ENCODE measurements at places on chromosomes 6 and 20.

GRCh38 chr20:49483696-49484123, 1.2 kb upstream of the KCNB1 start:
- no peak overlapping the region for H3K27ac ChIP-seq
- DNase-seq: no peak
- H3K36me3 ChIP-seq: no peaks in the 10 kb centered on the region
- peak overlapping the region; percentile 43 for H3K4me3 ChIP-seq
- peaks cover 59% of the 10 kb centered on the region for H3K27me3 ChIP-seq

GRCh38 chr20:50121858-50122271, 8.9 kb upstream of the UBE2V1 start:
- H3K4me3 ChIP-seq: no peak overlapping the region
- peaks cover 23% of the 10 kb centered on the region for H3K36me3 ChIP-seq
- no peaks in the 10 kb centered on the region for H3K27me3 ChIP-seq
- peaks cover 9% of the 10 kb centered on the region for H3K4me1 ChIP-seq
- H3K27ac ChIP-seq: no peak overlapping the region
- no peak for DNase-seq

DNA sequence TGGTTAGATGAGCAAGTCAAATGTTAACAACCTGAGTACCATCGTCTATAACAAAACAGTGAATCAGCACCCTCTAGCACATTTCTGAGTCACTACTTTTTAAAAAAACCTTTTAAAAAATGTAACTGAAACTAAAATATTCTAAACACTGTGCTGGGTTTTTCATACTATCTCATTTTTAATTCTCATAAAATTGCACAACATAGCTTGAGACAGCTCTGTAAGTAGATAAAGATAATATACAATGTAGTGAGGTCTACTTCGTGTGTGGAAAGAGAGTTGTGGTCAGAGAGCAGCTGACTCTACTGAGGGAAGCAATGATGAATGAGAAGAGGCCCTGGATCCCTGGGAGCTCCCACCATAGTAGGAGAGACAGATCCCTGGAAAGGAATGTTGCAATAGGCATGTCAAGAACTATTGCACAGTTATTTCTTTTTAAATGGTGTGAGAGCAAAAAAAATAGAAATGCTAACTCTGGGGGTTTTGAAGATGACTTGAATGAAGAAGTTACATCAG, 13.6 kb upstream of the CALHM6 start:
- peaks cover 4% of the 10 kb centered on the region for H3K4me1 ChIP-seq
- peak; percentile 17 for DNase-seq
- H3K27me3 ChIP-seq: no peaks in the 10 kb centered on the region

DNA sequence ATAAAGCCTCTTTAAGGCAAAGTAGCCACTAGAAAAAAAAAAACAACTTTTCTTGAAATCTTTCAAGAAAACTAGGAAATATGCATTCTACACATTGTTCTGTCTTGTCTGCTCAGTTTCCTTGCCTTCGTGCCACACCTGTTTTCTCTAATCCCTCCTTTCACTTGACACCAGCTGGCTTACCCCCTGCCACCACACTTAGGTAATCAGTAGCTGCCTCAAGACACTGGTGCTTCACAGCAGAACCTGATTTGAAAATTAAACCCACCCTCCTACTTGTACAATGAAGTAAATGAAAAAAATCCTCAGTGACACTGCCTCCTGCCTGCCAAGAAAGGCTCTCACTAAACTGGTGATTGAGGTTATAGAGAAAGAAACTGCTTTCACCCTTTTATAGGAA, 45.8 kb upstream of the SCML4 start:
- no peak overlapping the region for H3K4me3 ChIP-seq
- DNase-seq: no peak
- H3K27ac ChIP-seq: no peak overlapping the region
- peaks cover 18% of the 10 kb centered on the region for H3K36me3 ChIP-seq
- no peaks in the 10 kb centered on the region for H3K4me1 ChIP-seq
- H3K27me3 ChIP-seq: no peaks in the 10 kb centered on the region

DNA sequence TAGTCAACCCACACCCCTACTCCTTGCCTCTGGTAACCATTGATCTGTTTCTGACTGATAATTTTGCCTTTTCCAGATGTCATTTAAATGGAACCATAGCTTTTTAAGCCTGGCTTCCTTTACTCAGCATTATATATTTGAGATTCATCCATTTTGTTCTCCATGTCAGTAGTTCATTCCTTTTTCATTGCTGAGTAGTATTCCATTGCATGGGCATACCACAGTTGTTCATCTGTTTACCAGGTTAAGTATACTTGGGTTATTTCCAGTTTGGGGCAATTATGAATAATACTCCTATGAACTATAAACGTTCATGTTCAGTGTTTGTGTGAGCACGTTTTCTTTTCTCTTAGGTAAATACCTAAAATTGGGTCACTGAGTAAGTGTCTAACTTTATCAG, 25.1 kb downstream of the FGD2 start:
- H3K4me3 ChIP-seq: no peak overlapping the region
- no peaks in the 10 kb centered on the region for H3K36me3 ChIP-seq
- no peak for DNase-seq
- H3K27me3 ChIP-seq: no peaks in the 10 kb centered on the region
- no peak overlapping the region for H3K27ac ChIP-seq

- H3K36me3 ChIP-seq: no peaks in the 10 kb centered on the region
- H3K27ac ChIP-seq: no peak overlapping the region
- DNase-seq: no peak
- no peaks in the 10 kb centered on the region for H3K27me3 ChIP-seq
- no peaks in the 10 kb centered on the region for H3K4me1 ChIP-seq
- H3K4me3 ChIP-seq: no peak overlapping the region
Measured at GRCh38 chr6:169997930-169998218, 246.5 kb downstream of the ERMARD start.

DNA sequence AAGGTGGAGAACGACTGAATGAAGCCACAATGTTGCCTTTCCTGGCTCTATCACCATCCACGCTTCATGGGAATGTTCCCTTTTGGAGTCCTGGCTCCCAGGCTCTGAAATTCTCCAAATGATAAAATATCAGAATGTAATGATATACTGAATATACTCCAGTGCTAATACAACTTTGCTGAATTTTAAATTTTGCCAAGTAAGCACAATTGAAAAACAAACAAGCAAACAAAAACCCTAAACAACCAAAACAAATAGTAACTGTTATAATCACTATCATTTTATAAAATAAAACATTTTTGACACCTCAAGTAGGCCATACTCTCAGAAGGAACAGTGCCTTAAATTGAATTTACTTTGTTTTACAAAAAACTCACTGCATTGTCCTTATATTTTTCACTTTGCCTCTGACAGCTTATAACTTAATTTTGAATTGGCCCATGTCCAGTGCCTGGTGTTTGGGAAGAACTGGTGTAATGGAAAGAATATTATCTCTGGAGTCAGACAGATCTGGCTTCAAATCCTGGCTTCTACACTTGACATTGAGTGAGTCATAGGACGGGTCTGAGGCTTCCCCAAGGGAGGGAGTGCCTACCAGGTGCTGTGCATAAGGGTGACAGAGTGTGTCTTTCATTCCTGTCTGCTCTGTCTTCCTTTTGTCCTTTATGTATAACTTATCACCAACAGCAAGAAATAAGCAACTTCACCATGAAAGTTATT, 698.3 kb downstream of the EPM2A start:
- H3K27me3 ChIP-seq: no peaks in the 10 kb centered on the region
- no peak overlapping the region for H3K27ac ChIP-seq
- no peaks in the 10 kb centered on the region for H3K36me3 ChIP-seq

DNA sequence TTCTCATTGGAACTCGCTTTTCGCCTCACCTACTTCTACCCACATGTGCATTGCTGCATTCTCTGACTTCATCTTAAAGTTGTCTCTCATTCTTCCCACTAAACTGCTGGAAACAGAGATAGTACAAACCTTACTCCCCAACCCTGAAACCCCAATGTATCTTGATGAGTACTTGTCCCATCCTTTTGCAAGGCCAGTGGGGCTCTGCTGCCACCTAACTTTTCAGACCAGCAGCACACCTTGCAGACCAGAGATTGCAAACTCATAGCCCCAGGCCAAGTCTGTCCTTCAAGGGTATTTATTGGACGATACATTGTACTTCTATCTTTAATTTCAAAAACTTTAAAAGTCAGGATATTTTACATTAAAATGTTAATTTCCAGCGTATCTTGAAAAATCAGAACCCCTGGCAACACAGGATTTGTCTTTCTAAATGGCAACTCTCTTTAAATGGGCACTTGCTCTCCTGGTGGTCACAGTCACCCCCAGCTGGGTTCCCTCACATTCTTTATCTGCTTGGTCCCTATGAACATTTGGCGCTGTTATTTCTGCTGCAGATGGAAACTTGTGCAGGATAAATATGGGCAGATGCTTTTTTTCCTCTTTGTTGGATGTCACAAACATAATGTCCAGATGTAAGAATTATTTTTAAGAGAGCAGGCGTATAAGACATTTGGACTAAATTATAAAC, 83.9 kb downstream of the SOD2 start:
- no peaks in the 10 kb centered on the region for H3K27me3 ChIP-seq
- no peak overlapping the region for H3K4me3 ChIP-seq
- no peaks in the 10 kb centered on the region for H3K36me3 ChIP-seq
- DNase-seq: peak; percentile 5

- peaks cover 21% of the 10 kb centered on the region for H3K36me3 ChIP-seq
- no peaks in the 10 kb centered on the region for H3K27me3 ChIP-seq
- DNase-seq: no peak
- H3K27ac ChIP-seq: no peak overlapping the region
- H3K4me1 ChIP-seq: peaks cover 5% of the 10 kb centered on the region
Measured at GRCh38 chr20:25230166-25230831, 17.6 kb upstream of the PYGB start.

- no peak overlapping the region for H3K27ac ChIP-seq
- peaks cover 65% of the 10 kb centered on the region for H3K27me3 ChIP-seq
- no peak for DNase-seq
- H3K36me3 ChIP-seq: no peaks in the 10 kb centered on the region
- H3K4me1 ChIP-seq: no peaks in the 10 kb centered on the region
Measured at GRCh38 chr20:38604873-38605303, 3.3 kb downstream of the ARHGAP40 start.

DNA sequence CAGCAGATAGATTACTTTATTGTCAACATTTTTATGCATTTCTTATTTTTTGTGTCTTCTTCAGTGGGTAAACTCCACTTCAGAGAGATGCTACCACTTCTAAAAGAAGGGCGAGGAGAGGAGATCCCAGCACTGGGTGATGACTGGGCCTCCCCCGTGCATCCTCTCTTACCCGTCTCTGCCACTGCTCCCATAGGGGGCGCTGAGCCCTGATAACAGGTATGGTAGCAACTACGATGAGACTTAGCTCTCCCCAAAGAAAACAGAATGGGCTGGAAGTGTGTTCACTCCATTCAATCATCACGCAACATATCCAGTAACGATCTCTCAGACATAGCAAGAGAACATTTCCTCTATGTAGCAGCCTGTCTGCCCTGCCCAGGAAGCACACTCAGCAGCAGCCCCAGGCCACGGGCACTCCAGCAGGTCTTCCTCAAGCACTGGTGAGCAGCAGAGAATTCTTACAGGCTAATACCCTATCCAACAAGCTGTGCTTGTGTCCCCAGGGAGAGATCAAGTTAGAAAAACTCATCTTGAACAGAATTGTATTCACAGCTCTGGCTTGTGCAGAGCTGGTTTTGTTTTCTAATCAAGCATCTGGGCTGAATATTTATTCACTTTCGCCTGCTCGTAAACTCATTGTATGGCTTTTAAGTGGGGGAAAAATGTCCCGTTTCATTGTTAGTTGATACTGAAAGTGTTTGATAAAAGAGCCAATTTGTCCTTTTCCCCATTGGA, 533.1 kb upstream of the CDH4 start:
- no peak for DNase-seq
- H3K27ac ChIP-seq: no peak overlapping the region
- no peaks in the 10 kb centered on the region for H3K4me1 ChIP-seq
- H3K36me3 ChIP-seq: no peaks in the 10 kb centered on the region
- no peaks in the 10 kb centered on the region for H3K27me3 ChIP-seq
- no peak overlapping the region for H3K4me3 ChIP-seq

DNA sequence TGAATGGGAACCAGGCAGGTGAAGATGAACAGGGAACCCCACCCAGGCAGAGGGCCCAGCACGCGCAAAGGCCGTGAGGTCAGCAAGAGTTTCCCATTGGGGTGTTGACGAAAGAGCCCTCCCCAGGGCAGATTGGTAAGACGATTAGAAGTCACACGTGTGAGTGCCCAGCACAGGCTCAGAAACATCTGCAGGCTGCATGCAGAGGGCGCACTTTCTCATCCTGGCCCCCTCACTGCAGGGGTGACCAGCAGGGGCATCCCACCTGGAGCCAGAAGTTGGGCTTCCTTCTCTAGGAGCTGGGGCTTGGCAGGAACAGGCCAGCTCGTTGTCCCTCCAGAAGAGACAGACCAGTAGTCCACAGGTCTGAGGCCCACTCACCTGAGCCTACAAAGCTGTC, 38.4 kb downstream of the VSTM2L start:
- H3K4me3 ChIP-seq: no peak overlapping the region
- no peaks in the 10 kb centered on the region for H3K27me3 ChIP-seq
- H3K4me1 ChIP-seq: no peaks in the 10 kb centered on the region
- no peak for DNase-seq
- no peaks in the 10 kb centered on the region for H3K36me3 ChIP-seq

DNA sequence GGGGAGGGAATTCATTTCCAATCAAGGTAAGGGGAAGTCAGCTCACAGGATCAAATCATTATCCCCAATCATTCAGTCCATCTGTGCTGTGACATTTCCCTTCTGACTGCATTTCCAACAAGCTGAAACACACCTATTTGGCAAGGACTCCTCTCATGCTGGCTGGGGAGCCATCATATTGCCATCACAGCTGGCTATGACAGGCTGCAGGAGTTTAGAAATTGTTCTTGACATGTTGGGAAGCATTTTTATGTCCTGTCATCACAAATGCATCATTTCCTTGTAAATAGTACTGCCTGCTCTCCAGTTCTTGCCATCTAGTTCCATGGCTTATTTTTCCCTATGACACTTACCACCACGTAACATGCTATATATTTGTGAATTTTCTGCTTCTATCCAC, 113.9 kb upstream of the TMEM170B start:
- no peak for DNase-seq
- H3K27ac ChIP-seq: no peak overlapping the region
- no peaks in the 10 kb centered on the region for H3K27me3 ChIP-seq

- H3K4me1 ChIP-seq: no peaks in the 10 kb centered on the region
- no peaks in the 10 kb centered on the region for H3K27me3 ChIP-seq
- no peak overlapping the region for H3K4me3 ChIP-seq
- DNase-seq: no peak
Measured at GRCh38 chr6:109531446-109531845, 48.4 kb upstream of the ZBTB24 start.

DNA sequence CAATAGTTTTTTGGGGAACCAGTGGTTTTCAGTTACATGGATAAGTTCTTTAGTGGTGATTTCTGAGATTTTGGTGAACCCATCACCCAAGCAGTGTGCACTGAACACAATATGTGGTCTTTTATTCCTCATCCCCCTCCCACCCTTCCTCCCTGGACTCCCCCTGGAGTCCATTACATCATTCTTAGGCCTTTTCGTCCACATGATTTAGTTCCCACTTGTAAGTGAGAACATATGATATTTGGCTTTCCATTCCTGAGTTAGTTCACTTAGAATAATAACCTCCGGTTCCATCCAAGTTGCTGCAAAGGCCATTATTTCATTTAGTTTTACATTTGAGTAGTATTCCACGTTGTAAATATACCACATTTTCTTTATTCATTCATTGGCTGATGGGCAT, 28.3 kb downstream of the RPP40 start:
- DNase-seq: no peak
- no peak overlapping the region for H3K4me3 ChIP-seq
- peaks cover 2% of the 10 kb centered on the region for H3K27me3 ChIP-seq
- H3K27ac ChIP-seq: no peak overlapping the region
- no peaks in the 10 kb centered on the region for H3K36me3 ChIP-seq
- no peaks in the 10 kb centered on the region for H3K4me1 ChIP-seq

Measured in large intestine (tissue), 12 donors.